ENCODE measurements at places on chromosomes 7 and 10.

DNA sequence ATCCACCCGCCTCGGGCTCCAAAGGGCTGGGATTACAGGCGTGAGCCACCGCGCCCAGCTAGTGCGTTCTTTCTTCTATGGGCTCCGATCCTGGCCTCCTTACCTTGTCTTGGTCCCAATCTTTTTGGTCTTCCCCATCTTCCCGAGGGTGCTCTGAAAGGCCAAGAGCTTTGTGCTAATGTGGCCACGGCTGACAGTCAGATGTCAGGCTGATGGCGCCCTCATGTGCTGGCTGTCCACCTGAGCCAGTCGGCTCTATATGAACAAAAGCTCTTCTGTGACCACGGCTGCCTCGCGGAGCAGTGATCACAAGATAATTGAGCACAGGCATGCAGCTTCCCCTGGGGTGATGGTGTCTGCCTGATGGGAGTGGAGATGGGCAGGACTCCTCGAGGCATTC is 11.0 kb upstream of the AHCYL2 start:
- peak; percentile 43 for DNase-seq

GRCh38 chr7:142867398-142868187 is 12.7 kb downstream of the EPHB6 start:
- no peak for DNase-seq

- no peak for DNase-seq
Observed at GRCh38 chr7:136325578-136325977, 348.4 kb upstream of the MTPN start.

- no peak for DNase-seq
Observed at GRCh38 chr10:25704622-25705021, 229.4 kb upstream of the MYO3A start.

GRCh38 chr10:6236349-6237198 is 33.8 kb downstream of the PFKFB3 start:
- no peak for DNase-seq

GRCh38 chr7:40428421-40428820 is 293.6 kb downstream of the SUGCT start:
- DNase-seq, result no peak

DNA sequence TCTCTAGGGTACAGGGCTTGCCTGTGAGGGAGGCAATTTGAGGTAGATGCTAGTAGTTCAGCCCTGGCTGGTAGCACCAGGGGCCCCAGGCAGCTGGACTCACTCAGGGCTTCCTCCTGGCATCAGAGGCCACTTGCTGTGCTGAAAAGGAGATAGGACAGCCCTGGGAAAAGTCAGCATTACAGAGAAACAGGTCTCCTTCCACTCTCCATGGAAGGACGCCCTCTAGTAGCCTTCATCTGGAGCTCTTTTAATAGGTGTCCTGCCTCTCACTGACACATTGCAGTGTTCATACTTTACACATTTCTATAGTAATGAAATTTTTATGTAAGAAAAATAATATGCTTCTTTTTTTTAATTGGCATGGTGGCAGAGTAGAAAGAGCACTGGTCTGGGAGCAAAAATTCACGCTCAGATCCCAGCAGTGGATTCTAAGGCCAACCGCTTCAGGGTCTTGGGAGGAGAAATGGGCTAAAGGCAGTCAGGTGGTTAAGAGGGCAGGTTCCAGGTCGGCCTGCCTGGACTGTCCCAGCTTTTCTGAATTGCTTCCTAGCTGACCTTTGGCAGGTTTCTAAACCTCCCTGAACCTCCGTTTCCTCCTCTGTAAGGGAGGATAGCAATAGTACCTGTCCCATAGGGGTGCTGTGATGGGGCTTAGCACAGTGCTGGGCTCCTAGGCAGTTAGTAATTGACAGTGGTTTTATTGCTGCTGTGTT is 35.8 kb downstream of the AIFM2 start:
- no peak for DNase-seq

GRCh38 chr10:69858201-69858600 is 56.5 kb downstream of the COL13A1 start:
- no peak for DNase-seq

DNA sequence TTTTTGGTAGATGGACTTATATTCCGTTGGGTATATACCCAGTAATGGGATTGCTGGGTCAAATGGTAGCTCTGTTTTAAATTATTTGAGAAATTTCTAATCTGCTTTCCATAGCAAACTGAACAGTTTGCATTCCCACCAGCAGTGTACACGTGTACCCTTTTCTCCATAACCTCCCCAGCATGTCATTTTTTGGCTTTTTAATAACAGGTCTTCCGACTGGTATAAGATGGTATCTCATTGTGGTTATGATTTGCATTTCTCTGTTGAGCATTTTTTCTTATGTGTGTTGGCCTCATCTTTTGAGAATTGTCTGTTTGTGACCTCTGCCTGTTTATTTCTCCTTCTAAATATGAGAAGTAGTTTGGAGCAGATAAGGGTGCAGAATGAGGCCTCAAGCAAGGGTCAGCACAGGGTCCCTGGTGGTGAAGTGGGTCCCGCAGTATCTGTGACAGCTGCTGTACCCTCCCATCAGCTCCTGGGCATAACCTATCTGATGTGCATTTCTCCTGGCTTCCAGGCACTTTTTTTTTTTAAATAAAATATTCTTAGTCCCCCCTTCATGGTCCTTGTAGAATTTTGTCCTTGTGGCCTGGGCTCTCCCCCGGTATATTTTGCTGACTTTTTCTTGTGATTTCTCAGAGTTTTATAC is 73.5 kb downstream of the PROSER2 start:
- no peak for DNase-seq

DNA sequence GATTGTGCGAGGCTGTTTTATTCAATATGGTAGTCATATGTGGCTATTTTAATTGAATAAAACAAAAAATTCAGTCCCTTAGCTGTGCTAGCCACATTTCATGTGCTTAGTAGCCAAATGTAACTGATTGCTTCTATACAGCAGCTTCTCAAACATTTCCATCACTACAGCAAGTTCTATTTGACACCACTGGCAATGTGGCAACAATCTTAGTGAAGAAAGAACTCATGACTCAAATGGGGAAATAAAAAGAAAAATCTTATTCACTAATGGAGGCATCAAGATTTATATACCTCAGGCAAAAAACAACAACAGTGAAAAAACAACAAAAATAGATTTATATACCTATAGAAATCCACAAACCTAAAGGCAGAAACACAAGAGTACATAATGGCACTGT is 17.9 kb downstream of the SEM1 start:
- DNase-seq, result no peak

- no peak for DNase-seq
Observed at GRCh38 chr7:94231305-94231704, 163.4 kb upstream of the COL1A2 start.

- DNase-seq, result no peak
Observed at GRCh38 chr7:129525225-129525862, 23.0 kb downstream of the SMKR1 start.

DNA sequence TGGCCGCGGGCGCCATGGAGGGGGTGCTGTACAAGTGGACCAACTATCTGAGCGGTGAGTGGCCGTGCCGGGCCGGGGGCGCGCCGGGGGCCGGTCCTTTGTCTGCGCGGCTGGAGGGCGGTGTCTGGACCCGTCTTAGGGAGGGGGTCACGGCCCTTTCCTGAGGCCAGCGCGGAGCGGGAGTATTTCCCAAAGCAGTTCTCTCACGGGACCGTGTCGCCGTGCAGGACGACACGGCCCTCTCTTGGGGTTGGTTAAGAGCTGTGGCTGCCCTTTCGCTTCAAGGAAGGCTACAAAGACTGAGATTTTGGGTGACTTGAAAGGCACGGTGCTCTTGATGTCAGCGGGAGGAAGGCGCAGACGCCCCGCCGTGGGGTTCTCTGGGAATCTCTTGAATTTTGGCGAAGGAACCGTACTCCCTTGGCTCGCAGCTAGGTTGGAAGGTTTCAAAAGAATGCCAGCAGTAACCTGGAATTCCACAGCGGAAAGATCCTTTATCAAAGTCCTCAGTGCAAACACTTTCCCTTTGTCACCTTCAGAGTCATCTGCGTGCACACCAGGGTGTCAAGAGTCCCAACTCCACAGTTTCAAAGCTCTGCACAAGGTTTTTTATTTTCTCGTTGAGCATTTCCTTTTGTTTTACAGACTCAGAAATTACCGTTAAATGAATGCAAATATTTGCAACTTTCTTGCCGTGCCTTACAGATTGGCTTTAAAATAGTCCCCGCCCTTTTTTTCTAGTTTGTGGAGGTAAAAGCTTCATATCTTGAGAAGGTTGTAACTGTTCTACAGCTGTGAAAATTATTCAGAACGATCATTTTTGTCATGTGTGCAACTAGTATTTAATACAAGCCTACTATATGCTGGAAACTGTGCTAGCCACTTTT is 780 bp downstream of the PLEKHA8 start:
- no peak for DNase-seq

GRCh38 chr10:48639632-48640031 is 34.8 kb upstream of the ARHGAP22 start:
- no peak for DNase-seq

GRCh38 chr7:41907444-41907843 is 204.6 kb upstream of the INHBA start:
- DNase-seq, result no peak

- no peak for DNase-seq
Observed at GRCh38 chr7:46852795-46853194, 729.1 kb downstream of the TNS3 start.

DNA sequence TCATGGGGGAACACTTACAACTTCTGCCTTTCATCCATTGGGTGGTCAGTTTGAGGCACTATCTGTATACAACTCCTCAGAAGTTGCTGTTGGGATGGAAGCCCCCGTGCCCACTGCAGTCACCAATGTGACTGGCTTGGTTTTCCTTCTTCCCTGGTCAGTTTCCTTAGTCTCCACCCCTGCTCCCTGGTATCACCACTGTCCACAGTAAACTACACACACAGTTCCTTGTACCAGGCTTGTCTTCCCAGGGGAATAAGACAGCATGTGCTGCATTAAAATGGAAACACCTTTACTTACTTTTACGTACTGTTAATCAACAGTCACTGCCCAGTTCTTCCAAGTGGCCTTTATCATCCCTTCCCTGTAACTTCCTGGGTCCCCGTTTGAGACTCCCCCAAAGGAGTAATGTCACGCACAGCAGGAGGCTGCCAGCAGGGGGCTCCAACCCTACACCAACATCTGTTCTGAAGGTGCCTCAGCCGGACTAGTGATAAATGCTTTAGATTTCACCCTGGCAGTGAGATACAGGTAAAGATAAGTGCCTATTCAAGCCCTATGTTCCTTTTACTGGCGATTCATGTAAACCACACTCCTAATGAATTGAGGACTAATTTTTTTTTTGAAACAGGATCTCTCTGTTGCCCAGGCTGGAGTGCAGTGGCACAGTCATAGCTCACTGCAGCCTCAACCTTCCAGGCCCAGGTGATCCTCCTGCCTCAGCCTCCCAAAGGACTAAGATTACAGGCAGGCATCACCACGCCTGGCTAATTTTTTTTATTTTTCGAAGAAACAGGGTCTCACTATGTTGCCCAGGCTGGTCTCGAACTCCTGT is 45.3 kb upstream of the PIK3AP1 start:
- DNase-seq, result peak; percentile 67

- DNase-seq, result no peak
Observed at GRCh38 chr7:101956130-101956529, 138.7 kb downstream of the CUX1 start.

- DNase-seq, result no peak
Observed at GRCh38 chr7:72243329-72243728, 168.8 kb downstream of the CALN1 start.

GRCh38 chr10:128026615-128027300 is 99.5 kb downstream of the MKI67 start:
- no peak for DNase-seq

- DNase-seq, result no peak
Observed at GRCh38 chr7:108613147-108613948, 43.7 kb downstream of the DNAJB9 start.

DNA sequence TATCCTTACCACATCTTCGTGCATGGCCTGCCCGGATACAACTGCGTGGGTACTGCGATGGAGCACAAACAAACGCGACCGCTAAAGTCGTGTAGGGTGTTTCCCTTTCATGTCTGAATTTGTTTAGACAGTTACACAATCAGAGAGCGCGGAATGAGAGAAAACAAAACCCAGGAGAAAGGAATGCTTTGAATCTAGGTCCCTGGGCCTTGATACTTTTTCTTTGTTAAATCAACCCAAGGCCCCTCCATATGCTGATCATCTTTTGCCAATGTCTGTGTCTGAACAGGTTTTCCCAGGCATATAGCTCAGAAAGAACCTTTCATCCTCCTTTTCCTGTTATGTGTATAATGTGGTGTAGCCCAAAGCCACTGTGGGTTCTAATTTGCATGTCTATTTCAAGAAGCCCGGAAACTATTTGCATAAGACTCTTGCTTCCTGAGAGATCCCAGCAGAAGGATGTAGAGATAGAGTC is 145.8 kb downstream of the FRMD4A start:
- no peak for DNase-seq

DNA sequence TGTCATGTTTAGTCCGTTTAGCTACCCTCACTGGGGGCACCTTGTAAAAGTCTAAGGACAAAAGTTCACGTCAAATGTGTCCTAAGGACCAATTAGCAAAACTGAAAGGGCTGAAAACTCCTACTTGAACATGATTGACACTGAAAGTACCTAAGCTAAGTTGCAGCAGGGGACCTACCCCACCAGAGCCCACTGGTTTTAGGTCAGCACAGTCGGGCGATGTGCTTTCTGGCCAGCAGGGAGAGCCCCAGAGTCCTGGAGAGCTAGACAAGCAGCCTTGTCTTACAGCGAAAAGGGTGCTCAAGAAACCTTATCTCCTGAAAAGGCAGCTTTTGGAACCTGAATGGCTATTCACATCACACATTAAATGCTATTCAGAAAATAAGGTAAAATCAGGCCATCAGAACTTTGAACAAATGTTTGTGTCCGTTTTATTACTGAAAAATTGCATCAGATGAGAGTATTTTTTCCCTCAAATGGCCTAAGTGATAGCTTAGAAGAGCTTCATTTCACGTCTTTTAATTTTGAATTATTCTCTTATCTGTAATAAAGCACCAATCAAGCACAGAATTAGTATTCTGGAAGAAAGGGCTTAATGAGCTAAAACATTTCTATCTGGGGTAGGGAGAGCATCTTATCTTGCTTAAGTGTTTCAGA is 52.2 kb upstream of the MKI67 start:
- DNase-seq, result peak; percentile 48

DNA sequence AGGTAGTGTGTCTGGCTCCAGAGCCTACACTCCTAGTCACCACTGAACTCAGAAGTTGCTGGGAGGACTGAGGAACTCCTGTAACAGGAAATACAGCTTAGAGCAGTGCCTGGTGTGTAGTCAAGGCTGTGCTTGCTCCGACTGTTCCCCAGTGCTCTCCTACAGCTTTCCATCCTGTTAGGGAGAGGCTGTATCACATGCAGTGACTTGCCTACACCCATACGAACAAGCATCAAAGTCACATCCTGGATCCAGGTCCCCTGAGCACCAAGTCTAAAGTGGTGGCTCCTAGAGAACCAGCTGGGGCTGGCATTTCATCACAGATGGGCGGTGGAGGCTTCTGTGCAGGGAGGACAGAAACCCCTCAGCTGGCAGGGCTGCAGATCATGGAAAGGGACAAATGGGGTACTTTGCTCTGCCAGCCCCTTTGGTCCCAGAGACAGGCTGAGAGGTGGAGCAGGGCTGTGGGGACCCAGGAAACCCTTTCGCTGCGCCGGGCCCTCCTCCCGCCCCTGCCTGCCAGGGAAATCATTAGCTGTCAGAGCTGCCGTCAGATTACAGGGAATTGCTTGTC is 7.7 kb downstream of the ASB10 start:
- DNase-seq, result no peak

GRCh38 chr10:98376485-98376884 is 38.5 kb downstream of the PYROXD2 start:
- no peak for DNase-seq

GRCh38 chr7:140056431-140057142 is 6.2 kb downstream of the PARP12 start:
- no peak for DNase-seq

- no peak for DNase-seq
Observed at GRCh38 chr10:89632824-89633223, 12.2 kb downstream of the PANK1 start.
